ENCODE measurements at places on chromosomes 5 and 9. TPM values are rescaled to one million over a fixed set of nuclear protein-coding genes. Genes with fewer than 3 reads are reported as not detected.
A peak's percentile ranks its signal among the peaks of the same experiment; 100 is the strongest.

DNA sequence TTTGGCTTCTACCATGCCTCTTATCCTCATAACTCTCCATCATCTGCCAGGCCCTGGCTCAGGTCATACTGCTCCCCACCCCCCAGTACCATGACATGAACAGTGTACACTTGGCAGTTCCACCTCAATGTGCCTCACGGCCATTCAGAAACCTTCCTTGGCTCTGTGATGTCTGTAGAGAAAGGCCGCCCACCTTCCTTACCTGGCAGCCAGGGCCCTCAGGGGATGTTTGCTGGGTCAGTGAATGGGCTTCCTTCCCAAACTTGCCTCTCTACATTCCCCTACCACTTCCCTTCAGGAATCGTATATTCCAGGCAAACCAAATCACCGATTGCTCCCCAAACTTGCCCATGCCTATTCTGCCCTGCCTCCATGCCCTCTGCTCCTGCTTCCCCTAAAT lies 101.1 kb downstream of the PSD2 start:
- no peak overlapping the region for H3K4me3 ChIP-seq
- H3K36me3 ChIP-seq, result no peaks in the 10 kb centered on the region
- H3K4me1 ChIP-seq, result peaks cover 72% of the 10 kb centered on the region

DNA sequence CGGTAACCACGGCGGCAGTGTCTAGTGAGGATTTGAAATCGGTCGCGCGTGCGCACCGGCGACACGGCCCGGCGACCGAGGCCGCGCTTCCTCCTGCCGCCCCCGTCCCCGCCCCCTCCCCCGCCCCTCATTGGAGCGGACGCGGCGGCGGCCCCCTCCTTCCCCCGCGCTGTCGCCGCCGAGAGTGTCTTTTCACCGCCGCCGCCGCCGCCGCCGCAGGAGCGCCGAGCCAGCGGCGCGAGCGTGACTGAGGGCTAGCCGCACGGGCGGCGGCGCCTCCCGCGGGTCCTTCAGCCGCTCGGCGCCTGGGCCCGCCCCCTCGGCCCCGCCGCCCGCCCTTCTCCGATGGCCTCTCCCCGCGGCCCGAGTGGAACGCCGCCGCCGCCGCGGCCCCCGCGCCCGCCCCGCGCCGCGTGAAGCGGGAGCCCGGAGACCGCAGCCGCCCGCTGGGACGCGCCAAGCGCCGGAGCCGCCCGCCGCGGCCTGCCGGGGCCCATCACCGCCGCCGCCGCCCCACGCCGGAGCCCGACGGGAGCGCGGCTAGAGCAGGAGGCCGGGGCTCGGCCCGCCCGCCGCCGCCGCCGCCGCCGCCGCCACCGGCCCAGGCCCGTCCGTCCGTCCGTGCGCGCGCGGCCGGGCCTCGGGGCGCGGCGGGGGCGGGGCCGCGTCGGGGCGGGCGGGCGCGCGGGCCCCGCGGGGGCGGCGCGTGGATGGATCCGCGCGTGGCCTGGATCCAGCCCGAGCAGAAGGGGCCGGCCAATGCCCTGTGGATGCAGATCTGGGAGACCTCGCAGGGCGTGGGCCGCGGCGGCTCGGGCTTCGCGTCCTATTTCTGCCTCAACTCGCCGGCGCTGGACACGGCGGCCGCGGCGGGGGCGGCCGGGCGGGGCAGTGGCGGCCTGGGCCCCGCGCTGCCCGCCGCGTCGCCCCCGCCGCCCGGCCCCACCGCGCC lies at the start of gene TENT4A:
TSS of gene TENT4A (plus strand) at position 159 of the 952 bp plus-strand sequence. CDS start at position 711, 552 bp downstream.
- H3K27me3 ChIP-seq, result no peaks in the 10 kb centered on the region
- DNase-seq, result peak; percentile 99
- peak within 1 kb of the TSS; percentile 94 for H3K27ac ChIP-seq

- H3K4me1 ChIP-seq, result peaks cover 13% of the 10 kb centered on the region
- H3K36me3 ChIP-seq, result no peaks in the 10 kb centered on the region
- H3K27ac ChIP-seq, result no peak overlapping the region
- DNase-seq, result no peak
- no peak overlapping the region for H3K4me3 ChIP-seq
Observed at GRCh38 chr5:113147101-113147508, 170.5 kb downstream of the DCP2 start.

DNA sequence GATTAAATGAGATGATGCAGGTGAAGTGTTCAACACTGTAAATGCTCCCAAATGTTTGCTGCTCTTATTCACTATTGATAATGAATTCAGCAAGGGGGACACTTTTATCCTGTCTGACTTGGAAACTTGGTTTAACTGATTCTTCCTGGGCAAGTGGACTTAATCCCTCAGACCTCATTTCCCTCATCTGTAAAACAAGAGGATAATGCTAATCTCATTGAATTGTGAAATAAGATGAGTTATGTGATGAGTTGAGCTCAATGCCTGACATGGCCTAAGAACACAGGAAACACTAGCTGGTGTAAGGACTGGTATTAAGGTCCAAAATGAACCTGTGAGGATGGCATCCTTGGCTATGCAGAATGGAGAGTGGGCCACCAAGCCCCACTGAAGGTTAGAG lies 23.3 kb downstream of the TNFSF15 start:
- no peak overlapping the region for H3K27ac ChIP-seq
- no peak for DNase-seq
- no peak overlapping the region for H3K4me3 ChIP-seq

- no peak for DNase-seq
- H3K27ac ChIP-seq, result no peak overlapping the region
- H3K27me3 ChIP-seq, result no peaks in the 10 kb centered on the region
- no peaks in the 10 kb centered on the region for H3K36me3 ChIP-seq
Observed at GRCh38 chr5:36277521-36278176, 24.1 kb downstream of the RANBP3L start.

Gene PPP2R2B
- 11.9 TPM for polyA plus RNA-seq
